Astrocyte (in vitro differentiated cells and primary cell): ENCODE measurements at places on chromosomes 4 and X. TPM values are rescaled to one million over a fixed set of nuclear protein-coding genes. Genes with fewer than 3 reads are reported as not detected.

Gene NMU
- 0.61 TPM in 1 of 2 replicates, not detected in the other for total RNA-seq

Gene TCEAL9
- 69.0 and 70.5 TPM in 2 replicates for total RNA-seq

Gene TENM3
- 127 TPM in 2 replicates for total RNA-seq

Gene ARX
- not detected in 2 replicates for total RNA-seq

Gene RASGEF1B
- 0.77 and 1.5 TPM in 2 replicates for total RNA-seq

Gene XAGE1A
- not detected in 2 replicates for total RNA-seq

Gene SASH3
- not detected in 2 replicates for total RNA-seq

Gene CABS1
- not detected in 2 replicates for total RNA-seq

Gene RAB40AL
- 0.25 TPM in 1 of 2 replicates, not detected in the other for total RNA-seq

Gene NCAPG
- 2.6 and 4.7 TPM in 2 replicates for total RNA-seq

Gene NDST3
- total RNA-seq: 0.31 and 0.57 TPM in 2 replicates

DNA sequence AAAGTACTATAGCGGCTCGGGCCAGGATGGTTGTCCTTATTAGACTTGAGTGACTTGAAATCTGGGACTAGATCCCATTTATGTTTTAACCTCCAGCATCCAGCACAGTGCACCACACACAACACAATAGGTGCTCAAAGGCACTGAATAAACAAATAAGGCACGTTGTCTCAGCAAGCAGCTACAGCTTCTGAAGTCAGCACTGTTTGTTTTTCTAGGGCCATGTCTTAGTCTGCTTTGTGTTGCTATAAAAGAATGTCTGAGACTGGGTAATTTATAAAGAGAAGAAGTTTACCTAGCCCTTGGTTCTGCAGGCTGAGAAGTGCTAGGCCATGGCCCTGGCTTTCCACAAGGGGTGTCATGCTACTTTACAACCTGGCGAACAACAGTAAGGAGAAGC is 102.1 kb upstream of the LNX1 start:
- DNase-seq: no peak

DNA sequence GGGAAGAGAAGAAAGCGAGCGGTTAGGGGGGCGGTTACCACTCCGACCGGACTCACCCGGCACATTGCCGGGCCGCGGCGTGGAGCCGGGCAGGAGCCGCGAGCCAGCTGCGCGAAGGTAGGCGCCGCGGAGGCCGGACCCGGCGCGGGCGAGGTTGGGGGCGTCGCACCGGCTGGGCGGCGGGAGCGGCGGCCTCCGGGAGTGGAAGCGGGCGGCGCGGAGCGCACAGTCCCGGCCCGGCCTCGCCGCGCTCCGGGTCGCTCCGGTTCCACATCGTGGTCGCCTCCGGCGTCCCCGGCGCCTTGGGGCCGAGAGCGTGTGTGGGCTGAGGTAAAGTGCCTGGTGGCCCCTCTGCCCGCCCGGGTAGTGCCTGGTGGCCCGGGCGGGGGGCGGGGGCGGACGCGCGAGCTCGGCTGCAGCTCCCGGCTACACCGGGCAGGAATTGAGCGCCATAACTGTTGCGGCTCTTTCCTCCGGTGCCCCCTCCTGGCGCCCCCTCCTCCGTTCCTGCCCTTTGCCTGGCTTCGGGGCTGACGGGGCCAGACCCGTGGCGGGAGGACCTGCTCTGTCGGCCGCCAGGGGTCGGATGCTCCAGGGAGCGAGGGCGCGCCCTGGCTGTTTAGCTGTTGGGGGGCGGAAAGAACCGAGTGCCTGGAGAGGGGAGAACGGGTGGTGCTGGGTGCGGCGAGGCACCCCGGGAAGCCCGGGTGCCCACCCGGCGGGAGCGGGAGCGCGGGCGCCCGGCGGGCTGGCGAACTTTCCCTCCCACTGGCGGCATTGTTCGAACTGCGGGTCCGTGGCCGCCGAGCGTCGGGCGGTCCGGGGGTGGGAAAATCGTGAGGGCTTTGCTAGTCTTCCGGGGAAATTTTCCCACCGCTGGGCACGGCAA is 626 bp downstream of the JADE3 start:
- DNase-seq: no peak

- no peak for DNase-seq
Measured at GRCh38 chr4:26804925-26805324, 55.7 kb upstream of the STIM2 start.

- DNase-seq: peak; percentile 1
Measured at GRCh38 chr4:120139392-120139791, 72.7 kb upstream of the MAD2L1 start.

GRCh38 chr4:123399627-123400358 is 3.2 kb downstream of the SPRY1 start:
- DNase-seq: peak; percentile 39

- peak; percentile 80 for DNase-seq
Measured at GRCh38 chr4:141654098-141654497, 17.7 kb downstream of the IL15 start.

DNA sequence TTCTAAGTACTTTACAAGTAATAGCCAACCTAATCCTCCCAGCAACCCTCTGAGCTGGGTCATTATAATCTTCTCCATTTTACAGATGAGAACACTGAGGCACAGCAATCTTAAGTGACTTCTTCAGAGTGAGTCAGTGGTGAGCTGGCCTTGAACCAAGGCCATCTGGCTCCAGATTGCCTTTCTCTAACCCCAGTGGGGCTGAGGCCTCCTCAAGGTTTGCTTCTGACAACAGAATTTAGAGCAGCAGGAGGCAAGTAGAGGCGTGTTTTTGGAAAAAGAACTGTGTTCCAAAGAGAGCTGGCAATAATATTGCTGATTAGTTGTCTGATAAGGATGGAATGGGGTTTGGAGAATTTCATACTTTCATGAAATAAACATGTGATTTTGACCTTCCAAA is 41.2 kb downstream of the PIR start:
- DNase-seq: peak; percentile 12

- DNase-seq: no peak
Measured at GRCh38 chrX:17735406-17735805, 1.9 kb upstream of the SCML1 start.

- peak; percentile 68 for DNase-seq
Measured at GRCh38 chr4:113951263-113951662, 28.2 kb downstream of the ARSJ start.

- no peak for DNase-seq
Measured at GRCh38 chr4:19241895-19242294, 1009.8 kb upstream of the SLIT2 start.

GRCh38 chrX:136896121-136896914 is 15.8 kb upstream of the RBMX start:
- DNase-seq: peak; percentile 31

GRCh38 chr4:144646523-144647094 is 653 bp downstream of the HHIP start:
- no peak for DNase-seq

DNA sequence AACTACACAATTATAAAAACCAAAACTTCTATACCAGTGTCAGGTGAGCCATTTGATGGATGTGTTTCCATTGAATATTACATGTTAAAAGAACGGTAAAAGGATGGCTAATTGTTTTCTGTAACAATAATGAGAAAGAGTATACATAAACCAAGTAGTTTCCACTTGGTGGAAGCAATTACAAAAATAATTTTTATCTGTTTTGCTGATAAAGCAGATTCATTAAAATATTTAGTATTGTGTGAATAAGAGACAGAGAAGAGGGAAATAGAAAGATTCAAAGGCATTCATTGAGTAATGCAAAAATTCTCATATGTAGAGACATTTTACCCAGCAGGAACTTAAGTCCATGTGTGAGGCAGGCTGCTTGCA is 95.7 kb downstream of the ANK2 start:
- no peak for DNase-seq

DNA sequence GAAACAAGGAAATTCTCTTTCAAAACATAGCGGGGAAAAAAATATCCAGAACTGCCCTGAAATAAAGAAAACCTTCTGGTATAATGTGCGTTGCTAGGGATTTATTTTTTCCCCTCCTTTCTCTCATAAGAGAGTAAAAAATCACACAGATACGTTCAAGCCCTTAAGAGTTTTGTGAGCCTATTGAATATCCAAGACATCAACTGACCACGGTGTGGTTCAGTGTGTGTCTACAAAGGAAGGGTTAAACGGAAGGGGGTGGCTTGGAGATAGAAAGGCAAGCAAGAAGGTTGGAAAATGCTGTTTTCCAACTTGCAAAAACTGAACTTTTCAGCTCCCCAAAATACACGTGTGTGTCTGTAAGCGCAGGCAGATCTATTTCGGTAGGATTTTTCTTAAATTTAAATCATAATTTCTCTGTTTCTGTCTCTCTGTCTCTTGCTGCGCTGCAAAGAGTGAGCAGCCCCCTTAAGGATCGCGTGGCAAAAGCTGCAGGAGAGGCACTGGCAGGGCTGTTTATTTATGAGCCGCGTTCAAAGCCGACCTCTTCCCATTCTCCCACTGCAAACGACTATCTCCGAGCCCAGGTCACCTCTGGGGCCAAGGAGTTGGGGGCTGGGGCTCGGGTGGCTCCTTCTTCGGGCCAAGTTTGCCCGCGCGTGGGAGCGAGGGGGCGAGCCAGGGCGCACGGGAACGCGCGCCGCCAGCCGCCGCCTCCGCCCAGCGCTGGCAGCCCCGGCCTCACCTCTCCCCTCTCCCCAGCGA is 492 bp upstream of the SLIT2 start:
- DNase-seq: no peak

GRCh38 chr4:183905593-183906488 is 734 bp downstream of the STOX2 start:
- DNase-seq: peak; percentile 21

GRCh38 chr4:124212815-124213630 is 499.5 kb downstream of the ANKRD50 start:
- DNase-seq: no peak

GRCh38 chr4:156779774-156780173 is 191.8 kb downstream of the PDGFC start:
- peak; percentile 98 for DNase-seq

DNA sequence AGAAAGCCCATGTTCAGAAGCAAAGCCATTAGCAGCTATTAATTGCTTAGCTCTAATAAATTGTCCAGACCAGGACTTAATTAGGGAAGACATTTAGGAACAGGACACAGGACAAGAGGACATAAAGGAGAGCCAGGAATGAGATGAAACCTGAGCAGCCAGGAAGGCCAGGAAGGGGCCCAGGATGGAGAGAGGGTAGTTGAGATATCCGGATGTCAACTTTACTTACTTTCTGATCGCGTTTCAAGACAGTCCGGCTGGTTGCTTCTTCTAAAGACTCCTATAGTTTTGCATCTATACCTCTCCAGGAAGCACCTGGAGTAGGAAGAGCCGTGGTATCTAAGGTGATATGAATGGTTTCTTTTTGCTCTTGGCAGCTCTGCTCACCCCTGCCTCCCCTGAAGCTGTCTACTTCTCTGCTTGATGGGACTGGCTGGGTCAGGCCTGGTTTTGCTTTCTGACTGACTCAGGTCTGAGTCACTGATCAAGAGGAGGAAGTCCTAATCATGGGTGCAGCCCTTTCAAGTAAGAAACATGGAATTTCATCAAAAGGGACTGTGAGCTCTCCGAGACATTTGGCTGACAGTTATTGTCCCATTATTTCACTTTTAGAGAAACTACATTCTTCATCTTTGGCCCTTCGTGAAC is 733.3 kb downstream of the RPA4 start:
- peak; percentile 58 for DNase-seq

- DNase-seq: peak; percentile 23
Measured at GRCh38 chr4:25100021-25100555, 60.2 kb downstream of the SEPSECS start.

- no peak for DNase-seq
Measured at GRCh38 chrX:33906971-33907370, 225.1 kb downstream of the FAM47A start.

DNA sequence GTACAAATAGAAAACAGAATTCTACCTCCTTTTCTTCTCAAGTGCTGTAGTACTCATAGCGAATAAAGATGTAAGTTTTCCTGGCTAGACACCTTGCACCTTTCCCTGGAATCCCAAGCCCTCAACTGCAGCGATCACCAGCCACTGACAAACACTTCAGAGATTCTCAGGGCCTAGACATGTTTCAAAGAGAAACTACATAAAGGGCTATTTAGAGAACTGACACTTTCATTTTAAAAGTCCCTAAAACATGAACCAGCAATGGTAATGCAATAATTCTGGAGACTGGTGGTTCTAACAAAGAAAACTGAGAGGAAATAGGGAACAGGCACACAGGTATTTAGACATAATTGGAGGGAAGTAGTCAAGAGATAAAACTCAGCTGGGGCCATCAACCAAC is 35.7 kb downstream of the FANCB start:
- no peak for DNase-seq

DNA sequence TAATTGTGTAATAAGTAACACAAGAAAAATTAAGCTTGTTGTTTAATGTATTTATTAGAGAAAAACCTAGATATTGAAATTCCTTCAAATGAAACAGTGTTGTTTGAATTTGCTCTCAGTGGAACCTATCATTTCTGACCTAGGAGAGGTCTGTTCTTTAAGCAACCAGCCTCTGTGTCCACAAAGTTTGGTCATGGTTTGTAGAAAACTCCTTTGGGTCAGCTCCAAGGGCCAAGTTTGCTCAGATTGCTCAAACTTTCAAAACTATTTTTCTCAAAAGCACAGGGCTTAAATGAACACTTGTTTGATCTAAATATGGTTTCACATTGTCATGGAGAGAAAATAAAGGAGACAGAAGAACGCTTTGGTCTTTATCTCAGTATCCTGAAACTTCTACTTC is 29.6 kb upstream of the RPL34 start:
- DNase-seq: no peak

DNA sequence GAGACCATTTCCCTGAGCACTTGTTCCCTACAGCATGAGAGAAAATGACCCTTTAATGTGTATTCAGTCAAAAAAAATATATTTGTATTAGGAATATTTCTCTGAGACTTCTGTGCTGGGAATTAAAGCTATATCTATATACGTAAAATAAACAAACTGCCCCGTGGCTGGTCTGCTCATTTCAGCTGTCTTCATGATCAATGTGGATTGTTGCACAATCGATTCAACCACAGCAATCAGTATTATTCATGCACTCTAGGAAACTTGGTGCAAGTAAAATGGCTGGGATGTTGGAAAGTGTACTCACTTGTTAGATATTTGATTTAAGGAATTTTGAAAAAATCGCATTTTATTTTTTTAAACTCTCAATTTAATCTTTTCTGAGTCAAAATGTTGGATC is 307.9 kb upstream of the ZFP42 start:
- DNase-seq: no peak

- DNase-seq: peak; percentile 68
Measured at GRCh38 chr4:8394061-8394519, 46.4 kb downstream of the ACOX3 start.

DNA sequence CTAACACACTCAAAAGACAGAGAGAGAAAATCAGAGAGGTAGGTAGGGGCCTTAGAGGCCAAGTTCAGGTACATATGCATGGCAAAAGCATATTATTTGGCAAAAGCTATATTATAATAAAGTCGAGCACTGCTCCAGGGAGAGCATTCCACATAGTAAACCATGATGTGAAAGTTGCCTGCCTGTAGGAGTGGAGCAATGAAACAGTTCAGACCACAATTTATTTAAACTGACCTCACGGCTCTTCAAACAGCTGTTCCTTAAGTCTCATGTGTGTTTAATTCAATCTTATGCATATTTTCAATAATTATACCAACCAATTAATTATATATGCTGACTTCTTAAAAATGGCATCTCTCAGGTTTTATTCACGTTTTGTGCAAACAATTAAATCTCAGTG is 3.3 kb downstream of the RFC1 start:
- peak; percentile 19 for DNase-seq

- DNase-seq: peak; percentile 79
Measured at GRCh38 chrX:40772290-40772689, 36.9 kb upstream of the MED14 start.

- DNase-seq: peak; percentile 53
Measured at GRCh38 chr4:139176302-139177048, 543 bp downstream of the ELF2 start.

- peak; percentile 12 for DNase-seq
Measured at GRCh38 chrX:13689741-13690211, 848 bp downstream of the RAB9A start.

GRCh38 chr4:15781427-15782095 is 3.4 kb downstream of the CD38 start:
- DNase-seq: no peak

GRCh38 chr4:137794764-137795254 is 262.5 kb upstream of the PCDH18 start:
- DNase-seq: peak; percentile 3
